ENCODE measurements at places on chromosomes 2 and 18. TPM values are rescaled to one million over a fixed set of nuclear protein-coding genes. Genes with fewer than 3 reads are reported as not detected.

The TYMS gene
- 2.7 TPM for total RNA-seq

The COPS9 gene
- 52.8 TPM for total RNA-seq

The CNDP1 gene
- not detected for total RNA-seq

The DNAH6 gene
- total RNA-seq: 0.95 TPM

The ANKRD30BL gene
- total RNA-seq: not detected

The SERPINB4 gene
- total RNA-seq: not detected

- H3K4me1 ChIP-seq: no peaks in the 10 kb centered on the region
- H3K36me3 ChIP-seq: no peaks in the 10 kb centered on the region
- DNase-seq: no peak
- H3K27ac ChIP-seq: no peak overlapping the region
- H3K4me3 ChIP-seq: no peak overlapping the region
These were observed 71.1 kb upstream of the CTLA4 start for GRCh38 chr2:203796248-203797010.

GRCh38 chr2:227499627-227500300, 27.8 kb downstream of the AGFG1 start:
- no peak for DNase-seq
- H3K27me3 ChIP-seq: no peaks in the 10 kb centered on the region

GRCh38 chr18:22213333-22213973, 44.1 kb downstream of the GATA6 start:
- no peak for DNase-seq
- H3K4me1 ChIP-seq: peaks cover 22% of the 10 kb centered on the region
- no peaks in the 10 kb centered on the region for H3K27me3 ChIP-seq
- H3K36me3 ChIP-seq: no peaks in the 10 kb centered on the region

DNA sequence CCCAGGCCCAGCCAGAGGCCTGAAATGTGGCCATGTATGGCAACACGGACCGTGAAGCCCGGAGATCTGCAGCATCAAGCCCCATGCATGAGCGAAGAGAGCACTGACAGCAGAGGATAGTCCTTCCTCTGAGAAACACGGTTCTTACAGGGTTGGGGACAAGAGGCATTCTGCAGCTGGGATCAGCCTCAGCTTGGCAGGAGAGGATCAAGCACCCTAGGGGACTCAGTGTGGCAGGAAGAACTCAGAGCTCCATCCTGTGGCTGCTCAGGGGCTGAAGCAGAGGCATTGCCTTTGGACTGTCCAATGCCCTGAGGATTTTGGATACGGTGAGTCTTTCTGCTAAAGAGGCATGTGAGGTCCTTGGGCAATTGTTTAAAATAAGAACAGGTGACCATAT, 368.7 kb downstream of the ZNF516 start:
- H3K4me1 ChIP-seq: no peaks in the 10 kb centered on the region
- no peak for DNase-seq
- H3K27me3 ChIP-seq: no peaks in the 10 kb centered on the region
- no peak overlapping the region for H3K27ac ChIP-seq

- no peak for DNase-seq
- no peak overlapping the region for H3K27ac ChIP-seq
- H3K36me3 ChIP-seq: no peaks in the 10 kb centered on the region
- H3K27me3 ChIP-seq: no peaks in the 10 kb centered on the region
- no peaks in the 10 kb centered on the region for H3K4me1 ChIP-seq
These were observed 40.2 kb upstream of the COPS8 start for GRCh38 chr2:237045449-237045848.

DNA sequence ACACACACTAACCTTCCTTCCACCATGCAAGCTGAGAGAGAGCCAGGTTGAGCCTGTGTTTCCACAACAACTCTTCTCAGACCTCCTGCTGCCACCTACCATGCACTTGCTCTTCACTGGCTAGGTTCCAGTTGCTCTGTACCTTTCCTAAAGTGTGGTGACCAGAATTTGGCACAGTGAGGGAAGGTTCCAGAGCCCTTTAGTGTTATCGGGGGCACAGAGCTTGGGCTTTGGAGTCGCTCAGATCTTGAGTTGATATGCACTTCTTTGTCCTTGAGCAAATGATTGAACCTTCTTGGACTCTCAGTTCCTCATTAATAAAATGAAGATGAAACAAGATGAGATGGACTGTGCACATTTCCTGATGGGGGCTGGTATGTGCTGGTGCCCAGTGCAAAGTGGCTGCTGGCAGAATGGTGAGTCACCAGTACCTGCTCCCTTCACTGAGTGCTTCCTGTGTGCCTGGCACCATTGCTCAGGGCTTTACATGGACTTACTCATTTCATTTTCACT, 47.1 kb downstream of the NEDD4L start:
- no peaks in the 10 kb centered on the region for H3K27me3 ChIP-seq
- H3K4me3 ChIP-seq: no peak overlapping the region
- no peaks in the 10 kb centered on the region for H3K36me3 ChIP-seq
- DNase-seq: peak; percentile 62
- H3K4me1 ChIP-seq: peaks cover 65% of the 10 kb centered on the region

- no peaks in the 10 kb centered on the region for H3K4me1 ChIP-seq
- H3K4me3 ChIP-seq: no peak overlapping the region
- no peak overlapping the region for H3K27ac ChIP-seq
- DNase-seq: peak; percentile 49
These were observed 15.0 kb upstream of the GPR17 start for GRCh38 chr2:127630864-127631540.

- H3K36me3 ChIP-seq: no peaks in the 10 kb centered on the region
- H3K4me1 ChIP-seq: no peaks in the 10 kb centered on the region
- no peak overlapping the region for H3K4me3 ChIP-seq
These were observed 46.2 kb downstream of the E2F6 start for GRCh38 chr2:11419781-11420180.

DNA sequence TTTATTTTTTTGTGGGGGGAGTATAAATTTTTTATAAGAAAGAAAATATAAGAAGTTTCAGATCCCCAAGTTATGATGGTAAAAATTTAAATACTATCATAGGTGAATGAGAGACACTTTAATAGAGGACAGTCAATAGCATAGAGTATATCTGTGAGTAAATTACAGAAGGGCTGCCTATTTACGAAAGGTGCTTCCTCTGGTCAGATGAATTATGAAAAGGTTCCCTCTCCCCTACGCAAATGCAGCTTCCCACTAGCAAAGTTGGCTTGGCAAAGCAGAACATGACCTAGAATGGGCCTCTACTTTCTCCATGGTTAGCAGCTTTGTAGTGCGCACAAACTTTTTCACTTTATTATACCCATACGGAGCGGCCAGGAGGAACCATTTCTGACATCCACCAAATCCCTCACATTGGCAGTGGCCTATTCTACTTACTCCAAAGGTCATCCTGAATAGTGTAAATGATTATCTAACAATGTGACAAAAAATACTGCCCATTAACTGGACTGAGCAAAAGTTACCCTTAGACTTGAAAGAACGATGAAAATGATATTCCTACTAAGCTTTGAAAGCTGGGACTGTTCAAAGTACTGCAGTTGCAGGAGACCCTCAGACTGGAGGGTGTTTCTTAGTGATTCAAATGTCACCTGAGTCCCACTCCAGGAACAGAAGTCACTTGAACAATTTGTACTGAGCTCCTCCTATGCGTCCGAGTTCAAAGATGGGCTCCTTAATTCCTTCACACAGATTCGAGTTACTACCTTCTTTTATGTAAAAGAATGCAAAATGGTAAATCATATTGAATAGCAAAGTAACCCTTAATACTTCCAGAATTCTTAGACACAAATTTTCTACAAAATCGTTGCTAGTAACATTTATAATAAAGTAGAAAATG, 148.5 kb downstream of the NOL4 start:
- no peak overlapping the region for H3K27ac ChIP-seq
- H3K4me3 ChIP-seq: no peak overlapping the region
- no peaks in the 10 kb centered on the region for H3K4me1 ChIP-seq
- H3K27me3 ChIP-seq: no peaks in the 10 kb centered on the region
- DNase-seq: no peak

GRCh38 chr2:149221898-149222297, 108.5 kb upstream of the LYPD6 start:
- no peak overlapping the region for H3K4me3 ChIP-seq
- no peaks in the 10 kb centered on the region for H3K27me3 ChIP-seq
- no peaks in the 10 kb centered on the region for H3K36me3 ChIP-seq
- H3K27ac ChIP-seq: no peak overlapping the region
- no peak for DNase-seq
- no peaks in the 10 kb centered on the region for H3K4me1 ChIP-seq

GRCh38 chr18:9685615-9685890, 22.5 kb upstream of the RAB31 start:
- no peaks in the 10 kb centered on the region for H3K27me3 ChIP-seq
- H3K4me1 ChIP-seq: no peaks in the 10 kb centered on the region
- peak overlapping the region; percentile 41 for H3K27ac ChIP-seq
- no peak for DNase-seq
- H3K4me3 ChIP-seq: no peak overlapping the region

GRCh38 chr2:191023235-191023679, 9.3 kb upstream of the STAT1 start:
- no peaks in the 10 kb centered on the region for H3K36me3 ChIP-seq
- no peak for DNase-seq
- no peak overlapping the region for H3K27ac ChIP-seq
- peaks cover 7% of the 10 kb centered on the region for H3K4me1 ChIP-seq
- H3K4me3 ChIP-seq: no peak overlapping the region
- no peaks in the 10 kb centered on the region for H3K27me3 ChIP-seq

DNA sequence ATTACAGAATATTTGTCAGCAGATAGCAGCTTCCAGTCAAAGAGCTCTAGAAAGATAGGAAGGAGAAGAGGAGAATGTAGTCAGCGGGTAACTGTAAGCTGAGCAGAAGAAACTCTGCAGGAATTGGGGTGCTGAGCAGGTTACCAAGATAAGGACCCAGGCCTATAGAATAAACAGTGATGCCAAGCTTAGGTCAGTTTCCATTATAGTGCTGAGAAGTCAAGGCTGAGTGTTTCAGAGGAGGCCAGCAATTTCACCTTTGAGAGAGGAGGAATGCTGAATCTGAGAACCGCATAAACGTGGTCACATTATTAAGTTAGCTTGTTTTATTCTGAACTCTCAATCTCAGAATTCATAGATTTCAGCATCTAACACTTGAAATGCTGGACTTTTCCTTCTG, 13.9 kb downstream of the NAB1 start:
- no peak for DNase-seq
- H3K36me3 ChIP-seq: no peaks in the 10 kb centered on the region
- H3K27ac ChIP-seq: no peak overlapping the region

DNA sequence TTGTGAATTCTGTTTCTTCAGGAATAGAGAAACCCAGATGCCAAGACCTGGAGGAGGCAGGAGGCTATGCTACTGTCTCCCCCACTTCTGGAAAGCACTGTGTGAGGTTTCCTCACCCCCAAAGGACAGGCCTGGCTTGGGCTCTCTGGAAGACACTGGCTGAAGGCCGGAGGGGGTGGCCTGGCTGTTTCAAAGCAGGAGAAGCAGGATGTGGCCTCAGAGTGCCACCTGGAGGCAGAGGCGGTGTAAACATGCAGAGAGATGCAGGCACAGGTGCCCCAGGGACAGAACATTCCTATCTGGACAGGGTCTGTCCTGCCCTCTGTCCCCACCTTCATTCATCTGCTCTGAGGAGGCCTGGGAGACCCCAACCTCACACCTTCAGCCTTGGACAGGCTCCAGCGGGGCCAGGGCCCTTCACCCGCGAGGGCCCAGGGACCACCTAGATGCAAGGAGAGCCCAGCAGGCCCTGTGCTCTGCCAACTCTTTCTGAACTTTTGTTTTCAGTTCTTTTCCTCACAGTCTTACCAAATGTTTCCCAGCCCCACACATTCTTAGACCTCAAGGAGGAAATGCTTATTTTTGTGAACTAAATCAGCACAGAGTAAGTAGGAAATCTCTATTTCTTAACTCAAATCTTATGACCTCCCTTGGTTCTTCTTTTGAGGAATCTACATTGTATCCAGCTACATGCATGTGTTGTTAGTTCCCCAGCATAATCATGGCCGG, 79.2 kb downstream of the LONRF2 start:
- peak; percentile 60 for DNase-seq
- H3K27ac ChIP-seq: no peak overlapping the region
- H3K27me3 ChIP-seq: no peaks in the 10 kb centered on the region
- H3K4me1 ChIP-seq: no peaks in the 10 kb centered on the region

- no peaks in the 10 kb centered on the region for H3K36me3 ChIP-seq
- H3K27me3 ChIP-seq: no peaks in the 10 kb centered on the region
- DNase-seq: no peak
- no peak overlapping the region for H3K4me3 ChIP-seq
- no peaks in the 10 kb centered on the region for H3K4me1 ChIP-seq
These were observed 202.1 kb upstream of the UBE2E3 start for GRCh38 chr2:180778291-180778690.

- no peaks in the 10 kb centered on the region for H3K27me3 ChIP-seq
- DNase-seq: no peak
- H3K4me1 ChIP-seq: no peaks in the 10 kb centered on the region
- no peak overlapping the region for H3K27ac ChIP-seq
- H3K36me3 ChIP-seq: no peaks in the 10 kb centered on the region
- H3K4me3 ChIP-seq: no peak overlapping the region
These were observed 3.5 kb upstream of the KCNE4 start for GRCh38 chr2:223048519-223048918.

GRCh38 chr2:95352310-95353054, 50.0 kb upstream of the FAHD2A start:
- no peak overlapping the region for H3K27ac ChIP-seq
- no peaks in the 10 kb centered on the region for H3K36me3 ChIP-seq
- H3K4me3 ChIP-seq: no peak overlapping the region
- H3K4me1 ChIP-seq: no peaks in the 10 kb centered on the region
- no peak for DNase-seq

DNA sequence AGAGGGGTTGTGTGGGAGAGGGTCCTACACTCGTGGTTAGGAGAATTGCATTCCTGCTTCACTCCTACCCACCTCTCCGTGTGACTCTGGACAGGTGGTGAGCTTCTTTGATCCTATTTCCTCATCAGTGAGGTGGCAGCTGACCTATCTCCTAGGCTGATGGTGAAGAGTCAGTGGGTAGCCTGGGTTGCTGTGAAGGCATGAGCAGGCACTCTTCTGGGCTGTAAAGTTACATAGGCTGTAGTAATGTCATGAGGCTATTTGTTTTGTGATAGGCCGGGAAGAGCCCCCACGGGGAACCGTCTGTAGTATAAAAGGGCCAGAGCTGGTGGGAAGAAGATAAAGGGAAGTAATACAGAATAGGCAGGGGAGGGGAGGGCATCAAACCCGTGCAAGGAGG, 83.8 kb downstream of the TMEM247 start:
- no peak overlapping the region for H3K27ac ChIP-seq
- H3K36me3 ChIP-seq: no peaks in the 10 kb centered on the region
- H3K4me1 ChIP-seq: no peaks in the 10 kb centered on the region
- DNase-seq: no peak
- H3K4me3 ChIP-seq: no peak overlapping the region
